ENCODE measurements at places on chromosomes 6 and 20. TPM values are rescaled to one million over a fixed set of nuclear protein-coding genes. Genes with fewer than 3 reads are reported as not detected.

Gene ESR1
- total RNA-seq = 2.5 TPM

- no peak for DNase-seq
These were observed 116.6 kb downstream of the DLL1 start for GRCh38 chr6:170174124-170174770.

DNA sequence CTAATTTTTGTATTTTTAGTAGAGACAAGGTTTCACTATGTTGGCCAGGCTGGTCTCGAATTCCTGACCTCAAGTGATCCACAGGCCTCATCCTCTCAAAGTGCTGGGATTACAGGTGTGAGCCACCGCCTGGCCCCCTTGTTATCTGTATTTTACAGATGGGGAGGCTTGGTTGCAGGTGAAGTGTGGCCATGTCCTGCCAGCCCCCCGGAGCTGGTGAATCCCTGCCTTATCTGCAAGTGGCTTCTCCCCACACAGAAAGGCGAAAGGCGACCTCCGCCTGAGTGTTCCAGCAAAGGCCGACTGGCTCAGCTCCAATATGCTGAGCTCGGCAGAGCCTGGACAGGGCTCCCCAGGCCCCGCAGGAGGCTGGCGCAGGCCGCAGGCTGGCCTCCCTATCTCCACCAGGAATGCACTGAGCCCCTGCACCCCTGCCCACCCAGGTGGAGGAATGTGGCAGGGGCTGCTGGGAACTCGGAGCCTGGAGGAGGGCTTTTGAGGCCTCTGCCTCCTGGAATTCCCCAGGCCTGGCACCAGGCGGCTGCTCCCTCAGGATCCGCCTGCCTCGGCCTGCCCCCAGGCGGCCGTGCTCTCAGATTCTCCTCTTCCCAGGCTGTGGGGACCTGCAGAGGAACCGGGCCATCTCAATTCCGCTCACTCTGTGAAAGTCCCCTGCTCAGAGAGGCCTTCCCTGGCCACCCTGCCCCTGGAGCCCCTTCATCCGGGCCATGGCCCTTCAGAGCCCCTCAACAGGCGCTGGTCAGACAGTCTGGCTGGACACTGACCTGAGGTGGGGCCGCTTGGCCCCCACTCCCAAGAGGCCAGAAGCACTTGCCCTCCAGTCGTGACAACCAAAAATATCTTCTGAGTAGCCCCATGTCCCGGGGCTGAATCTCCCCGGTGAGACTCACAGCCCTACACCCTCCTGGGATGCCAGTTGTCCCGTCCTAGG, 9.3 kb upstream of the LAMA5 start:
- DNase-seq = no peak

- no peak for DNase-seq
These were observed 232.5 kb downstream of the SOX4 start for GRCh38 chr6:21826023-21826422.

Gene EPPIN
- 0.42 TPM for total RNA-seq

DNA sequence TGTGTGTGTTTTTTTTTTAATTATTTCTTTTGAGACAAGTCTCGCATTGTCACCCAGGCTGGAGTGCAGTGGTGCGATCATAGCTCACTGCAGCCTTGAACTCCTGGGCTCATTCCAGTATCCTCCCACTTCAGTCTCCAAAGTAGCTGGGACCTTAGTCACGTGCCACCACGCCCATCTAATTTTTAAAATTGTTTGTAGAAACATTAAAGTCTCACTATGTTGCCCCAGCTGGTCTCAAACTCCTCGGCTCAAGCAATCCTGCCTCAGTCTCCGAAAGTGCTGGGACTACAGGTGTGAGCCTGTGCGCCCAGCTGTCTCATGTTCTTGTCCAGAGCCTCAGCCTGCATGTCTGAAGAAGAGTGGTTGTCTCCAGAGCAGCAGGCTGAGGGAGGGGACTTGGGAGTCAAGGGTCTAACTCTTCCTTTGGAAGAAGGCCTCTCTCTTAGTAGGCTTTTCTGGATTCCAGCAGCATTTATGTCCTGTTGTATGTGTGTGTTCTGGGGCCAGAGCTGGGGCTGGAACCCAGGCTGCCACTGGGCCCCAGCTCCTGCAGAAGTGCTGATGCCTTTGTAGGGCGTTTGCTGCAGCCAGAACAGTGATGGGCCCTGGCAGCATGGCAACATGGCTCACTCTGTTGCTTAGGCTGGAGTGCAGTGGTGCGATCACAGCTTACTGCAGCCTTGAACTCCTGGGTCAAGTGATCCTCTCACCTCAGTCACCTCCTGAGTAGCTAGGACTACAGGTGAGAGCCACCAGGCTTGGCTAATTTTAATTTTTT, 5.4 kb downstream of the DNMT3B start:
- DNase-seq = no peak

GRCh38 chr20:38084425-38084951, 50.9 kb downstream of the RPRD1B start:
- no peak for DNase-seq

DNA sequence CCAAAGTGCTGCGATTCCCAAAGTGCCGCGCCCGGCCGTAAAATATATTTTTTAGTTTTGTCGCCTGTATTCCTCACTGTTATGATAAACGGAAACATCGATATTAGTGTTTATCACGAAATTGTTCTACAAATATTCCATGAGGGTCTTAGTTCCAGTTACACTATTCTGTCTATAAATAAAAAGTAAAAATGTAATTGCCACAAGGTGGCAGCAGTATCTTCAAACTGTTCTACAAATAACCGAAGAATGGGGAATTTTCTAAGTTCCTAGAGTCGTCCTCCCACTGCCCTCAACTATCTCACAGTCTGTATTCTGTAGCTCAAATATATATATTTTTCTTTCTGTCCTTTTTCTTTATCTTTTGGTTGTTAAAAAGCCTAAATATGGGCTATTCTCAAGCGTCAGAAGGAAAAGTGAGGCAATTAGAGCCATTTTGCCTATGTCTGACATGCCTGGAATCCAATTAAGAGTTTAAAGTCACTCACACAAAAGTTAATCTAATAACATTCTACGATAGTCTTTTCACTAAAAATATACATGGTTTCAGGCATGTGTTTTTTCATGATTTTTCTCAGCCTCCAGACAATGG, 14.2 kb upstream of the FAM162B start:
- DNase-seq = no peak

DNA sequence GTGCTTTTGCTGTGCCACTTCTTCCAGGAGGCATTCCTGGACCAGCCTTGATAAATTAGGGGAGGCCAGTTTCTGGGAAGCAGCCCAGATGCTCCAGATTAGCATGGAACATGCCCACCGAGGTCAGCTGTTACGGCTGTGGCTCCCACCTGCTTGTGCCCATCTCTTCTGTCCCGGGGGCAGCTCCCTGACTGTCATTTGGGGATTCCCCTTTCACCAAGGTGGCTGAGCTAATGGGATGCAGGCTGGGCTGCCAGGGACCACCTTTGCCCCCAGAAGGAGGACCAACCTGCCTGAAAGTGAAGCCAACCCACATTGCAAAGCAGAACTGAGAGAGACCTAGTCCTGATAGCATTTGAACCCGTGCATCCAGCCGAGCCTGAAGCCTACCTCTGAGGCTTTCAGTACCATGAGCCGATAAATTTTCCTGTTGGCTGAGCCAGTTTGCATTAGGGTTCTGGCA, 85.3 kb downstream of the PTPN1 start:
- DNase-seq = no peak

- no peak for DNase-seq
These were observed 20.0 kb downstream of the PPP1R16B start for GRCh38 chr20:38825571-38825900.

DNA sequence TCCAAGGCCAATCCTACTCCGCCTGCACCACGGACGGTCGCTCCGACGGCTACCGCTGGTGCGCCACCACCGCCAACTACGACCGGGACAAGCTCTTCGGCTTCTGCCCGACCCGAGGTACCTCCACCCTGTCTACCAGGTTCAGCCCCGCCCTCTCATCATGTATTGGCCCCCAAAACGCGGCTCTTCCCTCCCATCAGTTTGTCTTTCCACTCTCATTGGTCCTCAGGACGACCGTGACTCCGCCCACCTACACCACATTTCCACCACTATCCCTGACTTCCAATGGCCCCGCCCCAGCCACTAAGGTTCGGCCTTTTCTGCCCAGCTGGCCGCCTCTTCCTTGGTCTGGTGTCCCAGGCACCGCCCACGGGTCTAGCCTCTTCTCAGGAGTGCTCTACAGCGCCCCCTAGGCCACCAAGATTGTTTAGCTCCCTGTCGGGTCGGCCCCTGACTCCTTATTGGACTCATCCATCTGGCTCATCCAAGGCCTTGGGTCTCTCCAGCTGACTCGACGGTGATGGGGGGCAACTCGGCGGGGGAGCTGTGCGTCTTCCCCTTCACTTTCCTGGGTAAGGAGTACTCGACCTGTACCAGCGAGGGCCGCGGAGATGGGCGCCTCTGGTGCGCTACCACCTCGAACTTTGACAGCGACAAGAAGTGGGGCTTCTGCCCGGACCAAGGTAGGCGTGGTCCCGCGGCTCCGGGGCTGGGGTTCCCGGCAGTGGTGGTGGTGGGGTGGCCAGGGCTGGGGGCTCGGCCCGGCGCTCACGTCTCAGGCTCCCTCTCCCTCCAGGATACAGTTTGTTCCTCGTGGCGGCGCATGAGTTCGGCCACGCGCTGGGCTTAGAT, 3.1 kb downstream of the MMP9 start:
- DNase-seq = no peak

GRCh38 chr6:4889701-4890100, 113.5 kb downstream of the CDYL start:
- DNase-seq = no peak

DNA sequence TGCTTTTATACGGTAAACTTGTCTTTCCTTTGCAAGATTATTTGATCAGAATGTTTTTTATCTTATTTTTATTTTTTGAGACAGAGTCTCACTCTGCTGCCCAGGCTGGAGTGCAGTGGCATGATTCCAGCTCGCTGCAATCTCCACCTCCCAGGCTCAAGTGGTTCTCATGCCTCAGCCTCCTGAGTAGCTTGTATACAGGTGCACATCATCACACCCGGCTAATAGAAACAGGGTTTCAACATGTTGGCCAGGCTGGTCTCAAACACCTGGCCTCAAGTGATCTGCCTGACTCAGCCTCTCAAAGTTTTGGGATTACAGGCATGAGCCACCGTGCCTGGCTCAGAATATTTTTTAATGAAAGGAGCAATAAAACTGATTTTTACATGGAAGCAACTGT, 8.9 kb upstream of the LPIN3 start:
- DNase-seq = no peak

GRCh38 chr6:3533981-3534380, 77.1 kb upstream of the SLC22A23 start:
- no peak for DNase-seq

DNA sequence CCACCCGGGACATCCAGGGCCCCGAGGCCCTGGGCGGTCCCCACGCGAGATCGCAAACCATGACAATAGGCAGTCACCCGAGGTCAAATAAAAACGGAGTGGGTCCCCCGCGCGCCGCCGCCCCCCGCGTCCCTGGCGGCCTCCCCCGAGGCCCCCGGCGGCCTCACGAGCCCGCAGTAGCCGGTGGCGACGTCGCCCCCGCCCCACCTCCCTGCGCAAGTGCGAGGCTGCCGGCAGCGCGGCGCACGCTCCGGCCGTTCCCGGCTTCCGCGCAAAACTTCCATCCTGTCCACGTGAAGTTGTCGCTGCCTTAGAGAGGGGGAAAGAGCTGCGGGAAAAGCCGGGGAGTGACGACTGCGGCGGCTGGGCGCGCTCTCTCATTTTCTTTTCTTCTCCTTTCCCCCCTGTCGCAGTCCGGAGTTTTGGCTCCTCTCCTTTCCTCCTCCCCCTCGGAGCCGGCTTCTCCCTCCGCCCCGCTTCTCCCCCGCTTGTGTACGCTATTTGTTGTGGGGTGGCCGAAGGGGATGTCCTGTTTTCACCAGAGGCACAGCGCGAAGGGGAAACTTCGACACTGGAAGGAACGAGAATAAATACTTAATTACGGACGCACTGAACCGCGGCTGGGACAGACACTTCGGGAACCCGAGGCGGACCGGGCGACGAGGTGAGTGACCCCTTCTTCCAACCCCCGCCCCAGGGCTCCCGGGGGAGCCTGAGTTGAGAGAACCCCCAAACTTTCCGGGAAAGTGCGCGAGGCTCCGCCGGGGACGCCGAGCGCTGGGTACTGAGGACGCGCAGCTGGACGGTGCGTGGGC, at the start of gene EYA4:
TSS of gene EYA4 (plus strand) at position 272 of the 815 bp plus-strand sequence. CDS start 33,424 bp downstream, outside the sequence.
- no peak for DNase-seq

Gene IL17A
- total RNA-seq = not detected

DNA sequence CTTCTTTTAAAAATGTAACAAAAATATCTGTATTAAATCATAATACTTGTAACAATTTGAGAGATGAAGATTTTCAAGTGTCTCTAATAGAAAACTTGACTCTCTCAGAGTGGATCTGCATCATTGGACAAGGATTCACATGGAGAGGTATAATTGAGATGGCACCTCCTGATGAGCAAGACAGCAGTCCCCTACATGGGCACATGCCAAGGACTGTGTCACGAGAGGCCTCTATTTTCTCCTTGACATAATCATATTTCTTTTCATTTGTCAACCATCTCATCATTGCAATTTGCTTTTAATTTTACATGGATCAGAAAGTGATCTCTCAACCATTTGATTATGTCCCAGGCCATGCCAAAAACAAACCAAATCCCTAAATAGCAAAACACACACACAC, 206.8 kb upstream of the THEMIS start:
- no peak for DNase-seq

GRCh38 chr6:87723170-87724078, 21.4 kb upstream of the AKIRIN2 start:
- DNase-seq = no peak

GRCh38 chr6:30918670-30919069, 4.6 kb downstream of the VARS2 start:
- DNase-seq = no peak

Gene SMAP1
- 31.6 TPM for total RNA-seq

Gene MUCL3
- total RNA-seq = not detected

Gene CCDC170
- total RNA-seq = 0.19 TPM

Gene PMEPA1
- 19.3 TPM for total RNA-seq

- DNase-seq = no peak
These were observed 180.0 kb upstream of the SMLR1 start for GRCh38 chr6:130647246-130647645.

DNA sequence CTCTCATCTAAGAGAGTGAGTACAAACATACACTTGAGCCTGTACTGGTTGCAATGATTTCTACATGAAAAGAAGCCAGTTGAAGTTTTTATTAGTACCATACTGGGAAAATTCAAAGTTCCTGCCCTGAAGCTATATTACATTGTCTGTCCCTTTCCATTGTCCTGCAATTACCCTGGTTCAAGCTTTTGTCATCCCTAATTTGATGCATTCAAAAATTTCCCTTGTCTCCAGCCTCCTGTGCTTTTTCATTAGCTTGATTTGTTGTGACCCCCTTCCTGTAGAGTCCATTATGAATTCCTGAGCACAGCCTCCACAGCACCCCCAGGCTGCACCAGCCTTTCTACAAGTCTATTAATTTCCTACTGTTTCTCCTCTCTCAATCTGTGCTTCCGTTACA, 46.4 kb downstream of the VGLL2 start:
- DNase-seq = no peak

Gene CCN2
- total RNA-seq = 73.1 TPM

Gene OPN5
- total RNA-seq = not detected

GRCh38 chr6:56958481-56958880, 3.6 kb downstream of the BEND6 start:
- no peak for DNase-seq
